ENCODE measurements at places on chromosomes 1 and 21.

GRCh38 chr1:18597160-18598042 is 33.2 kb upstream of the PAX7 start:
- no peak for DNase-seq

DNA sequence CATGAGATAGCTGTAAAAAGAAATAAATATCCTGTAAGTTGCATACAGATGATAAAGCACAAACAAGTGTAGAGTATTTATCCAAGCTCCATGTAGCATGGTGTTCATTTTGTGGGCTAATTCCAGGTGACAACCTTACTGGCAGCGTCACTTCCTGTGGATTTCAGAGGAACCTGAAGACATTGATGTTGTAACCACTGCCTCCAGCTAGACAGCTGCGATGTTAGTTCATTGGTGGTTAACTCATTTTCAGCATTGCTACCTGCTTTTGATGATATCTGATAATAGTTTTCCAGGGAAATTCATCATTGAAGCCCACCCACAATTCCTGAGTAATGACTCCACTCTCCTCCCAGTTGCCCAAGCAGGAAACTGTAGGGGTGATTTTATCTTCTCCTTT is 3.0 kb downstream of the HSD3B1 start:
- DNase-seq = no peak

- DNase-seq = no peak
Measured at GRCh38 chr21:39688010-39688409, 57.0 kb upstream of the IGSF5 start.

DNA sequence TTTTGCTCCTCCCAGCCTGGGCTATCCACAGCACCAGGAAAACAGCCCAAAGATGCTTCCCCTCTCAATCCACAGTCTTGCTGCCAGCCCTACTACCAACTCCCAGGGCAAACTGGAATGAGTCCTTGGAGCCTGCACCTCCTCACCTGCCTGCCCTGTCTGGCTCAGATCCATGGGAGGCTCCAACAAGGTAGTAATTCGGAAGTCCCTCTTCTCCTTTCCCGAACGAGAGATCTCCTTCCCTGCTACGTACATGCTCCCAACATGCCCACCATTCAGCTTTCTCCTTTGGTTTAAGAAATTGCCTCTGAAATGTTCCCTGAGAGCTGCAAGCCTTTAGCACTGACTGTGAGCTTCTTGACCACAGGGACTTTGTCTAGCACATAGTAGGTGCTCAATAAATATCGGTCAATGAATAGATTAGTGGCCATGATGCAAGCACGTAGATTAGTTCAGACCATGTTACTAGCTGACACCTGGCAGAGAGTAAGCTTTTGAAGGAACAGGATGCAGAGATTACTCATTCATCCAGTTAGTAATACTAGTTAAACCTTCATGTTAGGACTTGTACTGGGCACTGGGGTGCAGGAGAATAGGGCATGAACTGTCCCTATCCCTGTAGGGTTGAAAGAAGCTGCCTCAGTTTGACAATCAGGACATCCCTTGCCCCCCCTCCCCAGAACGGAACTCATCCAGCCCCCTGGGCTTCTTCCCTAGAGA is 80.1 kb downstream of the DISP3 start:
- no peak for DNase-seq

GRCh38 chr1:103496014-103496635 is 29.4 kb upstream of the RNPC3 start:
- DNase-seq = peak; percentile 80

- no peak for DNase-seq
Measured at GRCh38 chr1:27963393-27963792, 3.6 kb downstream of the XKR8 start.

DNA sequence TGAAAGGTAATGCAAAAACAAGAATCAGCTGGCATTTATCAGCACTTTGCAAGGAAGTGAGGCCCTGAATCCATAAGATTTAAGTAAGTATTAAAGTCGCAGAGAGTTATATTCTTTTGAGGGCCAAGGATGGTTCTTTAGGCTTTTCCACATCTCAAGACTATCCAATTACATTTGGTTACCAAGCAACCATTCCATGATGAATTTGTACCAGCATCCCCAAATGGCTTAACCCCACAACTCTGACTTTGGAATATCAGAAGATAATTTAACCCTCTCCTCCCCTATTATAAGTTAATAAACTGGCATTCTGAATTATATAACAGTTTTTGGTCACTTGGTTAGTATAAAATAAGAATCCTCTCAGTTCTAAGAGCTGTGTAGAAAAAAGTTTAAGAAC is 2.8 kb downstream of the PHTF1 start:
- DNase-seq = no peak

- DNase-seq = no peak
Measured at GRCh38 chr1:58862728-58863385, 79.0 kb upstream of the JUN start.

DNA sequence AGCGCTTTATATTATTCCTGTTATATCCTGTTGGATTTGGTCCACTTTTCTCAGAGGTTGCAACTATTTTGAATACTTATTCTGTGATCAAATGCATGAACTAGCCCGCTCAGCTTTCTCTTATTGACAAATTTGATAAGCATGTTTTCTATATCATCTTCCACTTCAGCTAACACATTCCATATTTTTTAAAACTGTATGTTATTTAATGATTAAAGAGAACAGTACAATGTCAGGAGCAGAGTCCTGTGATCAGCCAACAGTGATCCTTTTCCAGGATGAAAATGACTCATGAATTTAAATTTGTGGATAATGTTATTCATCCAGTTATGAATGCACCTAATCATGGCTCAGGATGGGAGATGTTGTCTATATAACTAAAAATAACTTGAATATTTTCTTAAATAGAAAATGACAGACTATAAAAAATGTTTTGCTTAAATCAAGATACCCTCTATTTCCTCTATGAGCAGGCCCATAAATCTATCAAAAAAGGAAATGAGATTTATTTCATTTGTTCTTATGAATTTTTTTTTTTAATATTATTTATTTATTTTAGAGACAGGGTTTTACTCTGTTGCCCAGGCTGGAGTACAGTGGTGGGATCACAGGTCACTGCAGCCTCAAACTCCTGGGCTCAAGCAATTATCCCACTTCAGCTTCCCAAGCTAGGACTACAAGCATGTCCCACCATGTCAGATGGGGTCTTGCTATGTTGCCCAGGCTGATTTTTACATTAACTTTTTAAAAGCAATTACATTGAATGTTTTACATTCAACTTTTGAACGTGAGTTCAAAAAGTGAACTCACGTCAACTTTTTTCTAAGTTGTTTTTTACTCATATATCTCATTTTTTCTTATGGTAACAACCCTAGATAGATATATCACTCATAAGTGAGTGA is 12.5 kb downstream of the BPNT1 start:
- peak; percentile 4 for DNase-seq

DNA sequence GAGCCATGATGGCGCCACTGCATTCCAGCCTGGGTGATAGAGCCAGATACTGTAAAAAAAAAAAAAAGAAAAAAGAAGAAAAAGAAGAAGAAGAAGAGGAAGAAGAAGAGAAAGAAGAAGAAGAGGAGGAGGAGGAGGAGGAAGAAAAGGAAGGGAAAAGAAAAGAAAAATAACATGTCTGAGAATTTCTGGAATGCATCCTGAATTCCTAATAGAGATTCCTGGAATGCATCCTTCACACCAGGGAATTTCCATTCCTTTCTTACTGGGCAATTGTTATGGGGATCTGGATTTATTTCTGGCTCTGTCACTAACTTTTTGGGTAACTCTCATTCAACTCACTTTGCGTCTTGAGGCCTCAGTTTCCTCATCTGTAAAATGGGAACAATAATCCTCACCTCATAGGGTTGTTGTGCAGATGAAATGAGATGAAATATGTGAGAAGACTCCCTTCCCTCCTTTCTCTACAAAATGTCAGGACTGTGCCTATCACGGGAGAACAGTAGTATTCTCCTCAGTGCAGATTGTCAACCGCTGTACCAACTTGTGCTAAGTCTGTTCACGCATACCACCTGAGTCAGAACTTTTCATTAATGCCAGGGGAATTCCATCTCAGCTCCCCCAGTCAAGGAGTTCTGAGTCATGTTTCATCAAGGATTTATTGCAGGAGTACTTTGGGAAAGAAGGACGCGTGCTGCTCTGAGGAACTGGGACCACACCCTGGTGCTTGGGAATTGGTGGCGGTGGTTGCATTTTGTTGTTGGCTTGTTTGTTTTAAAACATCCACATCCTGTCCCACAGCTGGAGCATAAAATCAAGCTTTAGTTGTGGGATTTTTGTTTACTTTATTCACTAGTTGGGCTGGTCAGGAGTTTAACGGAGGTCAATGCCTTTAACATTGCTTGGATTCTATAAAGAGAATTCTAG is 42.4 kb upstream of the ROR1 start:
- DNase-seq = peak; percentile 95

DNA sequence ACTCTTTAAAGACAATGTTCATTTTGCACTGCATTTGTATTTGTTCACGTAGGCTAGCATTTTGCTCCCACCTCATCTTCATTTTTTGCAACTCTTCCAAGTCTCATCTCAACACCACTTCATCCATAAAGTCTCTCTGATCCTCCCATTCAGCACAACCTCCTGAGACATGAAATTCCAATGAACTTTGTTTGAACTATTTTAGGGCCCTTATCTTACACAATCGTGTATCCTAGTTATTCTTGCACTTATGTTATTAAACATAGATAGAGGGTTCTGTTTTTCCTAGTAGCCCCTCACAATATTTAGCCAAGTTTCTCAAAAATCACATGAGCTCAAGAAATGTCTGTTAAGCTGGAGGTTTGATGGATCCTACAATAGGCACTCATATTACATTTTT is 500.5 kb upstream of the ADAMTS5 start:
- no peak for DNase-seq

DNA sequence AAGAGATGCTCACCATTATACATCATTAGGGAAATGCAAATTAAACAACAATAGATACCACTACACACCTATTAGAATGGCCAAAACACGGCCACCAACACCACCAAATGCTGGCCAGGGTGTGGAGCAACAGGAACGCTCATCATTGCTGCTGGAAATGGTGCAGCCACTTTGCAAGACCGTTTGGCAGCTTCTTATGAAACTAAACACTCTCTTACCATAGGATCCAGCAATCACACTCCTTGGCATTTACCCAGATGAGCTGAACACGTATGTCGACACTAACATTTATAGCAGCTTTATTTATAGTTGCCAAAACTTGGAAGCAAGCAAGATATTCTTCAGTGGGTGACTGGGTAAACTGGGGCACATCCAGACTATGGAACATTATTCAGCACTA is 28.9 kb upstream of the ADARB1 start:
- DNase-seq = no peak

DNA sequence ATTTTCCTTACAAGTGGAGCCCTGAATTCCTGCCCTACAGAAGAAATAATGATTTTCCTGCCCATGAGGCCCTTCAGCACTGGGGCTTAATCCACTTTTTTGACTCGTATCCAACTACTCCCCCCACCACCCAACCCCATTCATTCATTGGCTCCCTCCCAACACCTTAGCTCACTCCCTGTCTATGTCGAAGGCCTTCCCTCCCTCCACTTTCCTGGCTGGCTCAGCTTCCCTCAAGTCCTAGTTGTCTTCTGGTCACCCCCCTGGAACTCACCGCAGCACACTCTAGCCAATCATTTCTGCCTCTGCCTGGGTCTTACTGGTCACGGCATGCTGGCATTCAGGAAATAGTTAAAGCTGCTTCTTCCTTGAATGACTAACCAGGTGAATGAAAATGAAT is 118.9 kb downstream of the PGBD5 start:
- peak; percentile 39 for DNase-seq

GRCh38 chr21:43971201-43971991 is 40.7 kb upstream of the TRAPPC10 start:
- DNase-seq = no peak

- no peak for DNase-seq
Measured at GRCh38 chr1:30403061-30403645, 320.2 kb downstream of the MATN1 start.

GRCh38 chr1:40303051-40303771 is 13.9 kb downstream of the COL9A2 start:
- DNase-seq = no peak

- DNase-seq = no peak
Measured at GRCh38 chr1:222225316-222225691, 322.6 kb downstream of the HHIPL2 start.

- DNase-seq = no peak
Measured at GRCh38 chr1:75305061-75305460, 170.9 kb downstream of the LHX8 start.

DNA sequence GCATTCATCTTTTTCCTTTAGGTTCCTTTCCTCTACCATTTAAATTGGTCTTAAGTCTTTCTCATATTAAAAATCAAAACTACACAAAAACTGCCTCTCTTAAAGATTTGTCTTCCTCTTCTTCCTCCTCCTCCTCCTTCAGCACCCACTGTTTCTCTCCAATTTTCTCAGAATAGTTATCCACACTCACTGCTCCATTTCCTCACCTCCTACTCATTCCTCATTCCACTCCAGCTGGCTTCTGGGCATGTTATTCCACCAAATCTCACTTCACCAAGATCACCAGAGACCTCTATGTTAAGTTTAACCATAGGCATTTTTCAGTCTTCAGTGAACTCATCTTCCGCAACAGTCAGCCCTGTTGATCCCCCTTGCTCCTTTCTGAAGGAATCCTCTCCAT is 173.7 kb downstream of the SLC35F3 start:
- DNase-seq = no peak

GRCh38 chr1:57600424-57600823 is 176.6 kb upstream of the DAB1 start:
- no peak for DNase-seq

GRCh38 chr1:24575905-24576587 is 20.2 kb downstream of the NCMAP start:
- no peak for DNase-seq

DNA sequence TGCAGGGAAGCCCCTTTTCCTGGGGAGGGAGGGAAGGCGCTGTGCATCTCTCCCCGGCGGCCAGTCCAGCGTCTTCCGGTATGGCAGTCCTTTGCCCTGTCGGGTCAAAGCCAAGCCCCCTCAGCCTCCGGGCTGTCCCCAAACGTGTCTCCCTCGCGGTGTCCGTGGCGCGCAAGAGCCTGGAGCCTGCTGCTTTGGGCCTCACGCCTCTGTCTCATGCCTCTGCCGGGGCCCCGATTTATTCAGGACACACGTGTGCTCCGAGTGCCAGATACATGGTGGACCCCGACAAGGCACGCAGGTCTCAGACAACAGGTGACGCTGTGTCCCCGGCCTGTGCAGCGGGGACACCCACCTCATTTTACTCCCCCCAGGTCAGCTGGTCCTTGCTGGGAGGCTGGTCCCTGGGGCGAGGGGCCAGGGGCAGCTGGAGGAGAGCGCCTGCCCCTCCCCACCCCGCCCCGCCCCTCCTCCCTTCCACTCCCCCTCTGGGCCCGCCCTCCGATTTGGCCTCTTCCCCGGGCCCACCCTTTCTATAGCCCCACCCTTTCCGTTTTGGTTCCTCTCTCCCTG is 176.7 kb downstream of the CAMTA1 start:
- DNase-seq = no peak

- DNase-seq = no peak
Measured at GRCh38 chr1:111863401-111863800, 107.7 kb downstream of the DDX20 start.

GRCh38 chr1:15354580-15354965 is 55.1 kb upstream of the EFHD2 start:
- peak; percentile 33 for DNase-seq

DNA sequence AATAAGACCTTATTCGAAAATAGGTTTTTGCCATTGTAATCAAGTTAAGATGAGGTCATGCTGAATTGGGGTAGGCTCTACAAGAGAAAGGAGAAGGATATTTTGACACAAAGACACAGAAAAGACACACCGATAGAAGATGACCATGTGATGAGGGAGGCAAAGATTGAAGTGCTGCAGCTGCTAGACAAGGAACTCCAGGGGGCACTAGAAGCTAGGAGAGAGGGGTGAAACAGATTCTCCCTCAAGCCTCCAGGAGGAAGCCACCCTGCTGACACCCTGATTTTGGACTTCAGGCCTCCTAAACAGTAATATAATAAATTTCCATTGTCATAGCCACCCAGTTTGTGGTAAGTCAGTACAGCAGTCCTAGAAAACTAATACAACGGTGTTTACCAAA is 506.8 kb upstream of the CAMK1G start:
- DNase-seq = peak; percentile 8
